ENCODE measurements at places on chromosomes 4 and X.

- DNase-seq, result no peak
These were observed 70.8 kb downstream of the GAB1 start for GRCh38 chr4:143407474-143407873.

DNA sequence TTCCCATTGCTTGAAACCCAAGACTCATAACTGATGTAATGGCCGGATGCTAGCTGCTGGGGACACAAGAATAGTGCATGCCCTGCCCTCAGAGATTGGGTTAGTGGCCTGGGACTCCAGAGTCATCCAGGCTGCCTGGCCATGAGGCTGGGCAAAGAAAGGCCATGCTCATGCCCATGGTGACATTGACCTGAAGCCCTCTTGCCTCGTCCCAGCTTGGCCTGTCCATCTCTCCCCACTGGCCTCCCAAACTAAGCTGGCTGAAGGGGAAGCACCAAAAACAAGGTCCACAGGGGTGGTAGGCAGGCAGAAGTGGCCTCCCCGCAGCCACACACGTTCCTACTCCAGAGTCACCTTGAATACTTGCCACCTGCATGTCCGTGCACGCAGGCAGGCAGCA, 141.8 kb downstream of the EVC2 start:
- DNase-seq, result no peak

- DNase-seq, result no peak
These were observed 219.1 kb downstream of the NR3C2 start for GRCh38 chr4:148222991-148223660.

GRCh38 chr4:76589402-76589801, 154.4 kb downstream of the SHROOM3 start:
- DNase-seq, result no peak

DNA sequence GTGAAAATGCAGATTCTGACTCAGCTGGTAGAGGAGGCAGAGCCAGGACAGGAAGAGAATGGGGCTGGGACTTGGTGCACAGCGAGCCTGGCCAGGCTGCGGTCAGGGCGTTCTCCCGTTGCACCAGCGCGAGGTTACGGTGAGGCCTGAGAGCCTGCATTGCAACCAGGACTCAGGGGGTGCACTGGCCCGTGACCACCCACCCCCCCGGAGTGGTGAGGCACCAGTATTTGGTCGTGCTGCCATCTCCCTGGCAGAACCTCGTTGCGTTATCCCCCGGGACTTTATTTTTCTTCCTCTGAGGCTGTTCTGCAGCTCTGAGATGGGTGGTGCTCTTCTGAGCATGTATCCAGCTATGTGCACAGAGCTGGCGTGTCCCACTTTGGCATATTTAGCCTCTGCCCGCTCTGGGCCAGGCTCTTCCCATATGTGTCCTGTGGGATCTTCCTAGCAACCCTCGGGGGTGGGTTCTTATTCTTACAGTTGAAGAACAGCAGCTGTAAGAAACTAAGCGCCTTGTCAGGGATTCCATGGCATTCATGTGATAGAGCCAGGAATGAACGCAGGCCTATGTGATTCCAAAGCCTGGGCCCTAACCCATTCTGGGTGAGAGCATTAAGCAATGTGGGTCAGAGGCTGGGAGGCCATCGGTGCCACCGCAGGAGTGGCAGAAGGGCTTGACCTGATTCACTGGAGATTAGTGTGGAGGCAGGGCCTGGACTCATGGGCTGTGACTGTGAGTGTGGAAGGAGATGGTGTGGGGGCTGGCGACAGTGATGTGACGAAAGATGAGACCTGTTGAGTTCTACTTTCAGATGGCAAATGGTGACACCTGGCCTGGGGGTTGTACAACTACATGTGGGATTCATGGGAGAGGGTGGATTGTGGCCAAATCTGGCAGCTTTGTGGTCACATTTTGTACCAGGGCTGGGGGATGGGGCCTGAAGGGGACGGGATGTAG, 3.1 kb downstream of the TADA2B start:
- DNase-seq, result no peak

GRCh38 chrX:48487362-48487798, 11.4 kb downstream of the FTSJ1 start:
- no peak for DNase-seq

GRCh38 chr4:181647396-181648147, 595.6 kb upstream of the TENM3 start:
- DNase-seq, result no peak

DNA sequence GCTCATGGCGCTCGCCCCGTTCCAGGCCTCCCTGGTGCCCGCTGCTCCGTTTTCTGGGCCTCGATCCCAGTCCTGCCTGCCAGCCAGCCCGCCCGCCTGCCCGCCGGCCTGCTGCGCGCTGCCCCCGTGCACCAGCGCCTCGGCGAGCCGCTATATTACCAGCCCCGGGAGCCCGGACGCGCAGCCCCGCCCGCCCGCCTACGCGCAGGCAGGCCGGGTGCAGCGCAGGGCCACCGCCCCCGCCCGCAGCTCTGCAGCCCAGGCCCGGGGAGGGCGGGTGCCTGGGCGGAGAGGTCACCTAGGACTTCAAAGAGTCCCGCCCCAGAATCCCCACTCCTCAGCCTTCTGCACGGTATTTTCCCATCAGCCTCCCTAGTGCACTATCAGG, at the start of gene MAOB:
Gene MAOB, minus strand, starts transcription at position 157 of the 388 bp plus-strand sequence. Its CDS starts 151 bp downstream, at position 6.
- no peak for DNase-seq

- no peak for DNase-seq
These were observed 51.2 kb downstream of the INTS12 start for GRCh38 chr4:105657117-105657765.

DNA sequence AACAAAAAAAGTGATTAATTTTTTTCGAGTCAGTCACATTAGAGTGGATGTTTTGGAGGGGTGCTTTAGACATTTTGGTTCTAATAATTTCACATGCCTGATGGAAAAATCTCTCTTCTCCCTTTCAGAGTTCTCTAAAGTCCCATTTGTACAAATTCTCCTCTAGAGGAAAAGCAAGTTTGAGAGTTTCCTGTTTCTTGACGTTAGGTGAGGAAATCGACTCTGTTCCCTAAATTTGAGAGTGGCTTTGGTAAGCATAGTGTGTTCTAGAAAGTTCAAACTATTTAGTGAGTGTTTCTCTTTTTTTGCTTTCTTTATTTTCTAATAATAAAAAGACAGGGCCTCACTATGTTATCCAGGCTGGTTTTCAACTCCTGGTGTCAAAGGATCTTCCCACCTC, 1.6 kb upstream of the ATP6AP2 start:
- DNase-seq, result no peak

GRCh38 chr4:102642631-102643298, 118.0 kb downstream of the MANBA start:
- no peak for DNase-seq

GRCh38 chr4:114077610-114078009, 98.2 kb upstream of the ARSJ start:
- no peak for DNase-seq
